NCI-H1436 treated with DMSO at 0.1 percent for 48 hours (cell line): ENCODE measurements at places on chromosomes 1 and 21.
A peak's percentile ranks its signal among the peaks of the same experiment; 100 is the strongest.

GRCh38 chr1:50858761-50859160, 101.3 kb downstream of the FAF1 start:
- DNase-seq = no peak

DNA sequence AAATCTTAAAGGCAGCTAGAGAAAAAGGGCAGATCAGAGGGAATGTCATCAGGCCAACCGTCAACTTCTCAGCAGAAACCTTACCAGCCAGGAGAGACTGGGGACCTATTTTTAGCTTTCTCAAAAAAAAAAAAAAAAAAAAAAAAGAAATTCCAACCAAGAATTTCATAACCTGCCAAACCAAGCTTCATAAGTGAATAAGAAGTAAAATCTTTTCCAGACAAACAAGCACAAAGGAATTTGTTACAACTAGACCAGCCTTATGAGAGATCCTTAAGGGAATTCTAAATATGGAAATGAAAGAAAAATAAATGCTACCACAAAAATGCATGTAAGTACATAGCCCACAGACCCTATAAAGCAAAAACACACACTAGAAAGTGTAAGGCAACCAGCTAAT, 267.7 kb downstream of the AKT3 start:
- no peak for DNase-seq

GRCh38 chr1:225111000-225111399, 181.5 kb downstream of the DNAH14 start:
- no peak for DNase-seq

GRCh38 chr1:247360116-247360898, 28.6 kb upstream of the ZNF496 start:
- DNase-seq = no peak

DNA sequence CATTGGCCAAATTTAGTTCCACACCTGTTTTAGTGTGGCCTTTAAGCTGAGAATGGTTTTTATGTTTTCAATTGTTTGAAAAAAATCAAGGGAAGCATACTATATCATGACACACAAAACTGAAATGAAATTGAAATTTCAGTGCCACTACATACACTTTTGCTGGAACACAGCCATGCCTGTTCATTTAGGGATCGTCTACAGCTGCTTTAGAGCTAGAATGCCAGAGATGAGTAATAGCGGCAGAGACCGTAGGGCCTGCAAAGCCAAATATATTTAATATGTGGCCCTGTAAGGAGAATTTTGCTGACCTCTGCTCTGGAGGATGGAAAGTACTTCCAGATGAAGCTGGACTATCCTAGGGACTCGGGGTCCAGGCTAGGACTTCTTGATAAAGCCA, 62.5 kb upstream of the LYST start:
- no peak for DNase-seq

GRCh38 chr1:93715529-93716126, 34.0 kb upstream of the BCAR3 start:
- DNase-seq = peak; percentile 66

DNA sequence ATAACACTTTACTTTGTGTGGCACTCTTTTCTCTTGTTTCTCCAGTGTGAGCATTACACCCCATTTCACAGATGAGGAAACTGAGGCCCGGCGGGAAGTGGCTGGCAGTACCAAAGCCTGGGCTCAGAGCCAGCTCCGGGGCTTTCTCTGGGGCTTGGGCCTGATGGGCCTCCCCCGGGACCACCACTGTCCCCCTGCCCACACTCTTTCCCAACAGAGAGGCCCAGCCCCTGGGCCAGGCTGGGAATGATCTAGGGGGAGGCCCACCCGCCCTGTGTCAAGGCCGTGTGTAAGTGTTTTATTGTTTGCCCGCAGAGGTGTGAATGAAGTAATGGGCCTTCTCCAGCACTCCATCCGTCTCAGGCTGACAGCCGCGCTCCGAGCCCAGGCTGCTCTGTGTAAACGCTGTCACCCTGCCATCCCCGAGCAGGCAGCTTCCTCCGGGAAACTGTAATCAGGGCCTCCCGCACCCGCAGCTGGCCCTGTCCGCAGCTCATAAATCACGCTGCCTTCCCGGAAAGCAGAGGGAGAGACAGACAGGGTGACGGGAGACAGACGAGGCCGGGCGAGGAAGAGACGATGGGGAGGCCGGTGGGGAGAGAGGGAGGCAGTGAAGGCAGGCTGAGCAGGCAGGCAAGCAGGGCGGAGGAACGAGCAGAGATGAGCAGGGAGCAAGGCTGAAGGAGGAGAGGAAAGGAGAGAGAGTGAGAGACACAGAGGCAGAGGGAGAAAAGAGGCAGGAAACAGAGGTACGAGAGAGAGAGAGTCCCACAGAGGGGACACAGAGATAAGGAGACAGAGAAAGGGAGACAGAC, 109.7 kb upstream of the ZBTB40 start:
- no peak for DNase-seq

DNA sequence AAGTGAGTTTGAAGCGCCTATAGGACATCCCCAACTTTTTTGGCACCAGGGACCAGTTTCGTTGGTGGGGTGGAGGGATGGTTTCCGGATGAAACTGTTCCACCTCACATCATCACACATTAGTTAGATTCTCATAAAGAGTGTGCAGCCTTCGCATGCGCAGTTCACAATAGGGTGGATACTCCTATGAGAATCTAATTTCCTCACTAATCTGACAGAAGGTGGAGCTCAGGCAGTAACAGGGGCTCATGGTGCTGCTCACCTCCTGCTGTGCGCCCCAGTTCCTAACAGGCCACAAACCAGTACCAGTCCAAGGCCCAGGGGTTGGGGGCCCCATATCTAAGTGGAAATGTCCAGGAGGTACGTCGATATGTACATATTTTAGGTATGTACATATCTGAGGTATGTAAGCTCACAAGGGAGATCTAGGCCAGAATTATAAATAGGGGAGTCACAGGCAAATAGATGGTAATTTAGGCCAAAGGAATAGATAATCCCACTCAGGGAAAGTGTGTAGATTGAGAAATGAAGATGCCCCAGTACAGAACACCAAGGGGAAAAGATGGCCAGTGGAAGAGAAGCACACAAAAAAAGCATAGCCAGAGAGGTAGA, 27.5 kb upstream of the RASAL2 start:
- no peak for DNase-seq

DNA sequence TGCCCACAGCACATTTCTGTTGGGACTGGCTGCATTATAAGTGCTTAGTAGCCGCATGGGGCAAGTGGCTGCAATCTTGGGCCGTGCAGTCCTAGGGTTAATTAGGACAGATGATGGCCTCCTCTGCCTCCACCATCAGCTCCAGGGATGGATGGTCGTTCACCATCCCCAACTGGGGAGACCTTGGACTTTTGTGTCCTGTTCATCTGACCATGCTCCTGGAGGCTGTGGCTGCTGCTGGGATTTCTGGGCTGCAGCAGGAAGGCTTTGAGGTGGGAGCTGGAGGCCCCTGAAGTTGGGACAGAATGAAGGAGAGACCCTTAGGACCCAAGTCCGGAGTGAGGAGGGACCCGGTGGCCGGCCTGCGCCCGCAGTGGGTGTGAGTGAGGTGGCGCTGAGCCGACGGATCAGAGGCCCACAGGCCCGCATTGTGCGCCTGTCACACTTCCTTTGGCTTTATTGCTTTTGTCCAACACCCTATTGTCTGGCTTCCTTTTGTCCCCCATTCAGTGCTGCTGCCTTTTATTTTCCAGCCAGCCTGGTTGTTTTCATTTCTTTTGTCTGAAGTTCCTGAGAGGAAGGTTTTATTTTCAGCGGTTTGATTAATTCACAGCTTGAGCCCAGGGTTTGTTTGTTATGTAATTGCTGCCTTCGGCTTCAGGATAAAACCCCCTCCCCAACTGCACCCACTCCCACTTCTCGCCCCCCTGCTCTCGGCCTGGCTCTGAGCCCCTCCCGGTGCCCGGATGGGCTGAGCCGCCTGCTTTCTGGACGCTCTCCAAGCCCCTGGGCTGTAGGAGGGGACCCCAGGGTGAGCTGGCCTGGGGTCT, 35.6 kb downstream of the SOX13 start:
- peak; percentile 9 for DNase-seq

DNA sequence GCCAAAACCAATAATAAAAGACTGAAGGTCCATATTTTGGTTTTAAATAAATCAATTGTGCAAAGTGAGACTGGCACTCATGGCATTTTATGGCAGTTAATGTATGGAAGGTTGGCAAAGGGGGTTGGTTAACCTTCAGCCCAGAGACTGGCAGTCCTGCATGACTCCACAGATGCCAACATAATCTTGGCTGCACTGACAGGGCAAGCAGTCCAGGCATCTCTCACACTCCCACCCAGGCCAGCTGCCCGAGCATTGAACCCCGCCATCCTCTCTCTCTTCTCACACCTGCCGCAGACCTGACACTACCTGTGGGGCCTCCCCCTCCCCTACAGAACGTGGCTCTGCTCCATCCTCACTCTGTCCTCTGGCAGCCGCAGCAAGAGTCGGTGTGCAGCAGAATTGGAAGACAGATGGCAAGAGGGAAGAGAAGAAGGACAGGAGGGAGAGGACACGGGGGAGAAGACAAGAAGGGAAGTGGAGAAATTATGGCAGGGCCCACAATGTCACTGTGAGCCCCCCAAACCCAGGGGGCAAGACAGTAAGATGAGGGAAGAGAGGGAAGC, 43.7 kb downstream of the ITPKB start:
- no peak for DNase-seq

DNA sequence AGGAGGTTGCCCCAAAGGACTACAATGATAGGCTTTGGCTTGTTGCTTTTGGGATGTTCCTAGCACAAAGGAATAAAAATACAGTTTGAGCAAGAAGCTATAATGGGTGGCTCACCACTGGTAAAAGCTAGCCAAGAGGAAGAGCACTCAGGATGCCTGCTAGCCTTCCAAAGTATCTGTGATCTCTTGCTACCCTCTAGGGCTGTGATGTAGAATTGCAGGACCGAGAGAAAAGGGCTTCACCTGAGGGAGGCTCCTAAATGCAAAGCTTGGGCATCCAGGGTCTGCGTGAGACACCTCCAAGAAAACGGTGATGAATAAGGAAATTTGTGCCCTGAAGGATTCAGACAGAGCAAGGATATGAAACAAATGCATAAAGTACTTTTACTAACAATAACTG, 17.7 kb downstream of the IVL start:
- no peak for DNase-seq
